Esophagus squamous epithelium (tissue), 5 donors: ENCODE measurements at places on chromosomes 5 and 9.

DNA sequence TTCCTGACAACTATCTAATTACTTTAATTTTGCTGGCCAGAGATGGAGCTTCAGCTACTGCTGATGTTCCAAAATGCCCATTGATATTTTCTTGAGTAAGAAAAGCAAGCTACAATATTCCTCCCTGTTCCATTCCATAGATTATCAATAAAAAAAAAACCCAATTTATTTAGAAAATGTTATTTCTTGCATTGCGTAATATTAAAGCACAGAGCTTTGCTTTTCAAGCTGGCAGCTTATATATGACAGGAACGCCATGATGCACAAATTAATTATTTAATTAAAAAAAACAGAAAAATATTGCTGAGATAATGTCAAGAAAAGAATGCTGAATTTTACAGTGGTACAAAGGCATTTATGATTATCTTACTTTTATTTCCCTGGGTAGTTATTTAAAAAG, 47.9 kb downstream of the TRPM3 start:
- no peak for DNase-seq

DNA sequence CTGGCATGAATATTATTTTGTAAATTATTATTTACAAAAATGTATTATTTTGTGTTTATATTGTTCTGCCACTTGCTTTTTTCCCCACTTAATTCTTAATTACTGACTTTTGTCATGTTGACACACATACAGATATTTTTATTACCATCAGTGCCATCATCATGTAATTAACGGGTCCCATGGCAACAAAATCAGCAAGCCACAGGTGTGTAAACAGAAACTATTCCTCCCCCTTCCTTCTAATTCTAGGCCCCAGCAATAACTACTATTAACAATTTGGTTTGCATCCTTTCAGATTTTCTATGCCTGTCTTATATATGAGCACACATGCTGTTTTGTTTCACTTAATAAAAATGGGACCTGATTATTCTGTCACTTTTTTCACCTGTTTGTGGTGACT, 29.3 kb downstream of the CYFIP2 start:
- DNase-seq, result no peak

DNA sequence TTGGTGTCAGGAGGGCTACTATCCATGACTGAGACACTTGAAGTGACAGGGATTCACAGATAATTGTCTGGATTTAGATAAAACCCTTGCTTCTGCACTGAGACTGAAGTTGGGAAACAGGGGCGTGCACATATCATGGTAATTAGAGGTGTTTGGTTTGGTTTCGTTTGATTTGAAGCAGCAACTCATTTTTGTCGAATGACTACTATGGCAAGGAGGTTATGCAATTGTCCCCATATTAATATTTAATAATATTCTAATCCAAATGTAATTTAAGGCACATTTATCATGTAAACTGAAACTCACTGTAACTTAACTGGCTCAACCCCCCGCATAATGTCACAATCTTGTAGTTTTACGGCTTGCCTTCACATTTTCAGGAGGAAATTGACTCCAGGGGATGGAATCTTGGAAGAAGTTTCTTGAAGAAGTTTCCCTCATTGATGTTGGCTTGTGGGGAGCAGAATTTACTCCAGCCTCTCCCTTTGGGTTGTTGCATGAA, 12.5 kb downstream of the ZNF366 start:
- no peak for DNase-seq

DNA sequence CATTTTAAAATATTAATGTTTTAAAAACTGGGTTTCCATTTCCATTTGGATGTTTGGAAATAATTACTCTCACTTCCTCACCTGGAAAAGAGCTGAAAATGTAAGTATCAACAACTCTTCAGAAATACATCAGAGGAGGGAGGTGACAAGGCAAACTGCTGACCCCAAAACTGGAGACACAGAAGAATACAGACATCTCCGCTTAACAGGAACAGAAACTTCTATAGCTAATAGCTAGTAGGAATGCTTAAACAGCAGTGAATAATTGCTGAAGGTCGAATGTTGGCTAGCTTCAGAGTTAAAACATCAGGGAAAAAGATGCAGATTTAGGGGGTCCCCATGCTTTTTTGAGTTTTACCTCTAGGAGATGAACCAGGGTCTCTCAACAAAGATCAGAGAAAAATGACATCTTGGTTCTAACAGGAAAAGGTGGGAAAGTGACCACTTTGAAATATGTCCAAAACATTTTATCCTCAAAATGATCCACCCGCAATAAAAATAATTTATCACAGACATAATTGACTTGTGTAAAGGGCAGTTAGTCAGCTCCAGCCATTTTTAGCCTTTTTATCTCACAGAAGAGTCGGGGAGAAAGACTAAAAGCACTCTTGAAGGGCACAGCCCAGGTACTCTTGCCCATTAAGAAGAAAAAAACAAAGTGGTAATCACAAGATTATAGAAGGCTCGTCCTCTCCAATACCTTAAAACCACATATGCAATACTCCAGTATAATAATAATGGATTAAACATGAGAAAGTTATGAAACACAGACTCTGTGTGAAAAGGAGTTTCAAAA, 1474.9 kb downstream of the EFNA5 start:
- DNase-seq, result no peak

GRCh38 chr5:67031692-67032091, 164.9 kb downstream of the CD180 start:
- no peak for DNase-seq

GRCh38 chr9:125812403-125812802, 65.2 kb downstream of the PBX3 start:
- DNase-seq, result no peak

- DNase-seq, result no peak
Observed at GRCh38 chr5:77087484-77088261, 588 bp upstream of the ZBED3 start.

DNA sequence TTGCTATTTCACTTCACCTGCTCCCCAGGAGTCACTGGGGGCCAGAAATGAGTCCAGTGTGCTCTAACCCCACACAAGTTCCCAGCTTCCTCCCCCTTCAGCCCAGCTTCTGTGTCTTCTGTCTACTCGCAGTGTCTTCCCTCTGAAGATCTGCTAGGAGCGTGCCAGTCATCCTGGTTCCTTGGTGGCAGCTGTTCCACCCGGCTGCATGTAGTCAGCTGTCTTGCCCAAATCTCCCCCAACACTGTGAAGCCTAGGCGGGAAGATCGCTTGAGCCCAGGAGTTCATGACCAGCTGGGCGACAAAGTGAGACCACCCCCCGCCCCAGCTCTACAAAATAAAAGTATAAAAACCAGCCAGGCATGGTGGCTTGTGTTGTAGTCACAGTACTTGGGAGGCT, 154.0 kb downstream of the GDNF start:
- no peak for DNase-seq

- no peak for DNase-seq
Observed at GRCh38 chr5:73317523-73317922, 131.1 kb downstream of the FOXD1 start.

DNA sequence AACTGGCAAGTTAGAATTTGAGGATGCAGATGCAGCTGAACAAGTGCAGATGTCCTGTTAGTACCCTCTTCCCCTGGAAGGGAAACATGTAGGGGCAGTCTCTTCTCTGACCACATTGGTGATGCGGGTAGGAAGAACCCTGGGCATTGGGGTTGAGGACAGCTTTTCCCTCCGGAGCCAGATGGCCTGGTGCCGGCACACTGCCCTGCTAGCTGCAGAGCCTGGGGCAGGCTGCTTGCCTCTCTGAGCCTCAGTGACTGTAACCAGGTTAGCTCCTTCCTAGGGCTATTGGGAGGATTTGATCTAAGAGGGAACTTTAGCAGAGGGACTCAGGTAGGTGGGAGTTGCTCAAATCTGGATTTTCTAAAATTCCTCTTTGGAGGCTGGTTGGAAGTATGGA, 148.4 kb downstream of the HSPA4 start:
- no peak for DNase-seq
